ENCODE measurements at places on chromosomes 5 and 9.
A peak's percentile ranks its signal among the peaks of the same experiment; 100 is the strongest.

GRCh38 chr5:73390972-73391371 lies 57.6 kb downstream of the FOXD1 start:
- DNase-seq: no peak

DNA sequence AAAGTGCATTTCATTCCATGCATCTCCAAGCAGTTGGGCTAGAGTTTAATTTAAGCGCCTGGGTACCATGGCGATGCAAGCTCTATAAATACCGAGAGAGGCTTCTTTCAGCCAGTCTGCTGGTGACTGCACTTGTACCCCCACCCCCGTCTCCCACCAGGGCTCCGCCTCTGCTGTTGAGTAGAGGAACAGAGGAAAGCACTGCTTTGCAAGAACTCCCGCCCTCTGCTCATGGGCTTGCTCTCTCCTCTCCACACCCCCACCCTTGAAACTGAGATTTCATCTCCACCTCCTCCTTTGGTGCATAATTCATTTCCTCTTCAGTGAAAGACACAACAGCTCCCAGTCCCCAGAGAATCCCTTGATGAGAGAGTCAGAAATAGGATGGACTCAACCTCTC lies 5.1 kb upstream of the WWC1 start:
- no peak for DNase-seq

GRCh38 chr5:140114341-140115185 lies 654 bp downstream of the PURA start:
- no peak for DNase-seq

DNA sequence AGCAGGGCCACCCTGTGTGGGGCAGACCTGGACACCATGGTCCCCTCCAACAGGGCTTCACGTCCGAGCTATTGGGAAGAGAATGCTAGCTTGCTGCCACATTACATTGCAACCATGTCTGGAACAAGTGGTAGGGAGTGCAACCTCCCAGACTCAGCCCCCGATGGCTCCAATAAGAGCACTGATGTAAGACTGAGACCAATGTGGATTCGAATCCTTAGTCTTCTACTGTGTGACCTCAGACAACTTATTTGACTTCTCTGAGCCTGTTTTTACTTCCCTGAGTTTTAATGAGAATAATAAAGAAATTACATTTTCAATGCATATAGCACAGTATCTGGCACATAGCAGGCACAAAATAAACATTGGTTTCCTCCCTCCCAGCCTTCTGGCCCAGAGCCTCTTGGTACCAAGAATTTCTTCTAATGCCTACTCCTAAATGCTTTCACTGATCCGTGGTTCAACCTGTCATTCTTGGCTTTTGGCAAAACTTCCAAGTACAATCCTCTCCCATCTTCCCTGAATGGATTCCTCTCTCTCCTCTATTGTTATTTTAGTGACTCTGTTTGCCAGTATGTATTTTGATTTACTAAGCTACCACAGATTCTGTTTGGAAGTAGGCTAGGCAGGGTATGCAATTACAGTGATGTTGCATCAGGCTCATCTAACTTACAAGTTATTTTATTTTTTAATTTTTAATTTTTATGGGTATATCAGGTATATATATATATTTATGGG lies 34.6 kb upstream of the COL15A1 start:
- no peak for DNase-seq

DNA sequence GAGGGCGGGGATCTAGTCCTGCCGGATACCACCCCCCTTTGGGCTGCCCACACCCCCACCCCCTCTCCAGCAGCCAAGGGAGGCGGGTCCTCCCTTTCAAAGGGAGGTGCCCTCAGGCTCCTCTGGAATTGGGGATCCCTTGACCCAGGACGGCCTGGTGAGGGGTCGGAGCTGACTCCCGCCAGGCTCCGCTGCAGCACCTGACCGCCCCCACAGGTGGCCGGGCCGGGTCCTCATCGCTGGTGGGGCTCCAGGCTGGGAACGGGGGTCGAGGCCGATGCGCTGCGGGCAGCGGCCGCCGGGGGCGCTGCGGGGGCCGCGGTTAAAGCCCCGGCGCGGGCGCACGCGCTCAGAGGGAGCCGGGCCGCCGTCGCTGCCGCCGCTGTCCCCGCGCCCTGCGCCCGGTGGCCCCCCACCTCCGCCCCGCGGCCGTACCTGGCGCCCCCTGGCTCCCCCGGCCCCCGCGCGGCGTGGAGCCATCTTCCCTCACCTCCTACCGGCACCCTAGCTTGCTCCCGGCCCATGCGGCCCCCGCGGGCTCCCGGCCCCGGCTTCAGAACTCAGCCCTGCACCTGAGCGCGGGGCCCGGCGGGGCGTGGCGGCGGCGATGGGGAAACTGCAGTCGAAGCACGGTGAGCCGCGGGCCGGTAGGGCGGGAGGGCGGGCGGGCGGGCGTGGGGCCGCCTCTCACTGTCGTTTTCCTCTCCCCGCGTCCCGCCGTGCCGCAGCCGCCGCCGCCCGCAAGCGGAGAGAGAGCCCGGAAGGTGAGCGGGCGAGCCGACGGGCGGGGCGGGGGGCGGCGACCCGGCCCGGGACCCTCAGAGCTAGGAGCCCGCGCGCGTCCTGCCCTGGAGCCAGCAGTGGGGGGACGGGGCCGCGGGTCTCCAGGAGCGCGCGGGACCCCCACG lies at the start of gene NKD2:
Gene NKD2 (plus strand): TSS at position 352 of the 908 bp plus-strand sequence. CDS start 256 bp downstream, at position 608.
- peak; percentile 32 for DNase-seq

GRCh38 chr9:130448771-130449603 lies 4.2 kb downstream of the ASS1 start:
- no peak for DNase-seq

DNA sequence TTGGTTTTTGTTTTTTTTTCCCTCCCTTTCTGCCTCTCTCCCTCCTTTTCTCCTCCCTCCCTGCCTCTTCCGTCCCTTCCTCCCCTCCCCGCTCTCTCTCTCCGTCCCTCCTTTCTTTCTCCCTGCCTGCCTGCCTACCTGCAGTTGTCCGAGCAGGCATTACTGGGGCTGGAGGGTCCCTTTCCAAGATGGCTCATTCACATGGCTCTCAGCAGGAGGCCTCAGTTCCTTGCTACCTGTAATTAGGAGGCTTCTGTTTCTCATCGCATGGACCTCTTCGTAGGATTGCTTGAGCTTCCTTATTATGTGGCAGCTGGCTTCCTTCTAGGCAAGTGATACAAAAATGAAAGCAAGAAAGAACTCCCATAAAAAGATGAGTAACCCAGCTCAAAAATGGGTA lies 8.0 kb downstream of the RGS3 start:
- no peak for DNase-seq

GRCh38 chr5:115452536-115453235 lies 91.9 kb downstream of the FEM1C start:
- DNase-seq: no peak

- no peak for DNase-seq
Observed at GRCh38 chr5:170541146-170541769, 37.4 kb downstream of the KCNIP1 start.

GRCh38 chr5:75496026-75496425 lies 15.4 kb downstream of the CERT1 start:
- no peak for DNase-seq

GRCh38 chr9:80784647-80785046 lies 904.7 kb downstream of the TLE1 start:
- DNase-seq: no peak

DNA sequence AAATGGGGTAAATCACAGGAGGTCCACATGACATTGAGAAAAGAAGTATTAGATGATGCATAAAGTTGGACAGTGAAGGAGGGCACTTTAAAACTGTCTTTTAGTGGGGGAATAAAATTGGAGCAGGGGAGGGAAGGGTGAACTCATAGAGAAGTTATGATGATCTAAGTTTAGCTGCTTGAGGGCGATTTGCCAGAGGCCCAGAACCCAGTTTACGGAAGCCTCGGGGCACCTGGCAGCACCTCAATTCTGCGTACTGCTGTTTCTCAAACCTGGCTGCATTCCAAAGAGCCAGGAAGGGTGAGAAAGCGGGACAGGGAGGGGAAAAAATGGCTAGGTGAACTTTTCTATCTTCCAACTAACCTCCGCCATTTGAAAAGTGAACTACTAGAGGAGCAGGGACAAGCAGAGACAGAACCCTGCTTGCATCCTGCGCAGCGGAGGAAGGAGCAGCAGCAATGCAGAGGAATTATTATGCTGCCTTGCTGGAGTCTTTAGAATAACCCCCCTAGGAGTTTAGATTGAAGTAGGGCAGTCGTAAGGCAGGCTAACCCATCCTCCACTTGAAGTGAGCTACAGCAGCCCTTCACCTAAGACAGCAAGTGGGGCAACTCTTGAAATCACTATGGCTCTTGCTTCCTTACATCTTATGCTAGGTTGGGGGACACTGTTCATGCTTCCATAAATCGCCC lies 316.8 kb downstream of the BRINP1 start:
- DNase-seq: no peak

- DNase-seq: no peak
Observed at GRCh38 chr5:89353837-89354551, 471.0 kb upstream of the MEF2C start.

GRCh38 chr5:65172486-65173129 lies 309.1 kb downstream of the ADAMTS6 start:
- DNase-seq: no peak

GRCh38 chr5:72106817-72107130 lies 501 bp upstream of the MAP1B start:
- DNase-seq: no peak
